Aorta (tissue), 5 donors: ENCODE measurements at places on chromosomes 1 and 21.

DNA sequence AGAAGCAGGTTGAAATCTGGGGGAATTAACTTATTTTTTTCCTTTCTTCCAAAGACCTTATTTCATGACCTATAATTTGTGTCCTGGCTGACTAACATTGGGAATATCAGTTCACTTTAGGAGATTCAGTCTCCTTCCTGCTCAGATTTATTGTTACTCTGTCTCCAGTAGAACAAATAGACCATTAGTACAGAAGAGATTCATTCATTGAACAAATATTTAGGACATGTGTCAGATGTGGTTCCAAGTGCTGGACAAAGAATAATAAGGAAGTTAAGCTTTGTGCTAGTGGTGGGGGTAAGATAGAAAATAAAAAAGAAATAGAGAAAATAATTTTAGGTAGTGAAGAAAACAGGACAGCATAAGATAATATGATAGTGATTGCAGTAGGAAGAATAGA, 20.3 kb downstream of the ZMYM4 start:
- no peak for DNase-seq

- DNase-seq, result no peak
Observed at GRCh38 chr1:196516373-196516772, 91.9 kb downstream of the KCNT2 start.

DNA sequence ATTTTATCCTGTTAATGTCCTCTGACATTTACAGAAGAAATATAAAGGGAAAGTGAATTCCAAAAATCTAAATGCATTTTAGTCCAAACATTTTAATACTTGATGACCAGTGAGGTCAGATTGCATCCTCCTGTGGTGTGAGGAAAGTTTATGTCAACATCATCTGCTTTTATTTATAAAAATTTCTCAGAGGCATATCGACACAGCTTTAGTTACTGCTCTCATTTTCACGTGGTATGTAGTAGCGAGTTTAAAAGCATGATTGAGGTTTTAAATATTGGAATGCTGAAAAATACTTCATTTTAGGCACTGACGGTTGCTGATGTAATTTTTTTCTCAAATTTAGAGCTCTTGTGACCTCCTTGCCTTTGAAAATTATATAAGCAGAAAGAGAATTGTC, 234.8 kb downstream of the HMCN1 start:
- no peak for DNase-seq

GRCh38 chr1:165988275-165988674, 160.9 kb downstream of the UCK2 start:
- DNase-seq, result no peak

- no peak for DNase-seq
Observed at GRCh38 chr1:9633493-9633892, 18.0 kb upstream of the PIK3CD start.

DNA sequence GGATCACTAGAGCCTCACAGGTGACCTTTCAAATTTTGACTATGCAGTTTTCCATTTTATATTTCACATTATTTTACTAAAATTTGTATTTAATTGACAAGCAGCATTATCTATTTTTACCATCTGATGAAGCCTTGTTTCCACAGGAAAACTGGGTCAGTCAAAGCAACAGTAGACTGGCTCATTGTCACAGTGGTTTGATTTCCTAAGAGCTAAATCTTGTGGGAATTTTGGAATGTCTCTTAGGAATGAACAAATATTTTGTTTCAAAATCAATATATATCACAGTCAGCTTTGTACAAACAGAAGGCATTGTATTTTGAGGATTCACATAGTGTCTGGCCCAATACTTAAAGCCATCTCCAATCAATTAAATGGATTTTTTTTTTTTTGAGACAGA, 152.6 kb upstream of the RNPC3 start:
- no peak for DNase-seq

- no peak for DNase-seq
Observed at GRCh38 chr1:86687595-86687994, 16.8 kb upstream of the SH3GLB1 start.

DNA sequence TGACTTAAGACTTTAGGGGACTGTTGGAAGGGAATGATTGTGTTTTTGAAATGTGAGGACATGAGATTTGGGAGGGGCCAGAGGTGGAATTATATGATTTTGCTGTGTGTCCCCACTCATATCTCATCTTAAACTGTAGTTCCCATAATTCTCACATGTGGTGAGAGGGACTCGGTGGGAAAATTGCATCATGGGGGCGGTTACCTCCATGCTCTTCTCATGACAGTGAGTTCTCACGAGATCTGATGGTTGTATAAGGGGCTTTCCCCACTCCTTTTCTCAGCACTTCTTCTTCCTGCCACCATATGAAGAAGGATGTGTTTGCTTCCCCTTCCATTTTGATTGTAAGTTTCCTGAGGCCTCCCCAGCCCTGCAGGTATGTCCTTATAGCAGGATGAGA, 35.0 kb upstream of the SCAF4 start:
- DNase-seq, result no peak

GRCh38 chr21:34128124-34128523, 54.7 kb downstream of the MRPS6 start:
- DNase-seq, result no peak

- no peak for DNase-seq
Observed at GRCh38 chr1:109881906-109882287, 28.8 kb upstream of the CSF1 start.

GRCh38 chr1:79955966-79956365, 949.4 kb upstream of the ADGRL4 start:
- DNase-seq, result no peak
